ENCODE measurements at places on chromosomes 1 and 21.

DNA sequence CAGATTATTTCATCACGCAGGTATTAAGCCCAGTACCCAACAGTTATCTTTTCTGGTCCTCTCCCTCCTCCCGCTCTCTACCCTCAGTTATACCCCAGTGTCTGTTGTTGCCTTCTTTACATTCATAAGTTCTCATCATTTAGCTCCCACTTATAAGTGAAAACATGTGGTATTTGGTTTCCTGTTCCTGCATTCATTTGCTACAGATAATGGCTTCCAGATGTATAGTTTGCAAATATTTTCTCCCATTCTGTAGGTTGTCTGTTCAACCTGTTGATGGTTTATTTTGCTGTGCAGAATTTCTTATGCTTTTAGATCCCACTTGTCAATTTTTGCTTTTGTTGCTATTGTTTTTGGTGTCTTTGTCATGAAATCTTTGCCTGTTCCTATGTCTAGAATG, 21.1 kb upstream of the KCNH1 start:
- no peak for DNase-seq

- no peak for DNase-seq
These were observed 313.1 kb downstream of the PTBP2 start for GRCh38 chr1:97034651-97035050.

GRCh38 chr1:48062353-48062752, 65.2 kb upstream of the TRABD2B start:
- no peak for DNase-seq

- no peak for DNase-seq
These were observed 77.8 kb downstream of the TNR start for GRCh38 chr1:175665616-175666015.

DNA sequence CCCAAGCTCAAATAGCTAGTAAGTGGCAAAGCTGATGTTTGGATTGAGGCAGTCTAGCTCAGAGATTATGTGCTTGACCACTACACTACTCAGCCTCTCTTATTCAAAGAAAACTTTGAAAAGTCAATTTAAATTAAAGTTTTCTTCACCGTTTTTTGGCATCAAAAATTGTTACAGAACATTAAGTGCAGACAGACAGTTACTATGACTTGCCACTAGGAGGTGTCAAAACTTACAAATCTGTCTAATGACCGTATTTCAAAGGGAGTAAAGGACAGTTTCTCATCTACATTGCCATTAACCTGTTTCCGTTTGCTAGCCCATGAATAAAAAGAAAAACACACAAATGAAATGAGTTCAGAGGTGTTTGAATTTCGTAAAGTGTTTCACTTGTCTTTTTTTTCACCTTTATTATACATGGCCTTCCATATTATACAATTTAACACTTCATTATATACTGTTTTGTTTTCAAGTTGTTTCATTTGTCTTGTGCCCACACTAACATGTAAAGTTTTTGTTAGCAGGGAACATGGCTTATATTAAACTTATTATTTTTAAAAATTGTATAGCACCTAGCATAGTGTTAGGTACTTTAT, 57.4 kb upstream of the MTF2 start:
- DNase-seq, result peak; percentile 50

DNA sequence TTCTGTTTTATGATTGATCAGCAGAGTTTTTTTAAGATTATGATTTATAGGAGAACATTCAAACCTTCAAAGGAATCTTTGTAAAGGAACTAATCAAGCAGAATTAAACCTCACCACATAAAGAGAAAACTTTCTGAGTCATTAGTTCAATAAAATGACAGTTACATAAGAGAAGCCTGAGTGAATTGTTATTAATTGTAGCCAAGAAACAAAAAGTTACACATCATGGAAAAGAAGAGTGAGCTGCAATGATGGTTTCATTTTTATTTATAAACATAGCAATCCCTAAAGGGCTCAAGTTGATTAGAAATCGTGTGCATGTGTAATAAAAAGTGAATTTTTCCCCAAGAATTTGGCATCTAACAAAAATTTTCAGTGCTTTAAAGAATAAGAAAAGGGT, 731.4 kb downstream of the LTN1 start:
- DNase-seq, result no peak

GRCh38 chr1:203038217-203038741, 12.0 kb downstream of the PPFIA4 start:
- DNase-seq, result peak; percentile 65

DNA sequence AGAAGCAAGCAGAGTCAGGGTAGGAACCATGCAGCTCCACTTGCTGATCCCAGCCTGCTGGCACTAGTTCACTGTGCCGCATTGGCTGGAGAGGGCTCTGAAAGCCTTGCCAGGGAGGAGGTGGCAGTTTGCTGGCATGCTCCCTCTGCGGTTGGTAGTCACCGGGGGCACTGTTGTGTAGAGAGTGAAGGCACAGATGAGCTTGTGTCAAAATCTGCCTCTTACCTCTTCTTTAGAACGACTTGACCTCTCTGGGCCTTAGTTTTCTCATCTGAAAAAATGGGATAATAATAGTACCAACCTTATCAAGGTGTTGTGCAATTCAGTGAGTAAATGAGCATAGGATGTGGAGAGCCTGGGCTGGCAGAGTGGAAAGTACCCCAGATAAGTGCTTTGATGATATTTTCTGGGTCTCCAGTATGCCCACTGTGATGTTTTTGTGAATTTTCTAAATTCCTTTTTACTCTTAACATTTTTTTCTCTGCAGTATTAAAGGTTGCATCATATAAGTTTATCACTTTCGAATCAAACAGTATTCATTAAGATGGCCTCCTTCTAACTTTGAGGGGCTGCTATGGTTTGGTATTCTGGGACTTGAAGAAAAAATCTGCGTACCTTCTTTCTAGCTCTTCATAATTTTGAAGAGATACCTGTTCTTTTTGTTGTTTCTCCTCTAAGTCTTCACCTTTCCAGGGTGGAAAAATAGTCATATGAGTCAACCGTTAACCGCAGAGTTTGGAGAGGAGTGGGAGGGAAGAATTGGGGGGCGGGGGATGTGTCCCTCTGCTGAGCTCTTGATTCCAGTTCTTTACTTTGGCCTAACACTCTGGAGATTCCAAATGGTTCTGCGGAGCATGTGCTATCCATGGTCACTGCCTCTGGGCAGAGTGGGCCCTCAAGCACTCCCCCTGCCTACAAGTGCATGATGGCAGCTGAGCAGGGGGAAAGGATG, 26.8 kb downstream of the SZRD1 start:
- no peak for DNase-seq

- DNase-seq, result peak; percentile 68
These were observed 156.5 kb downstream of the HLX start for GRCh38 chr1:221035662-221036153.

DNA sequence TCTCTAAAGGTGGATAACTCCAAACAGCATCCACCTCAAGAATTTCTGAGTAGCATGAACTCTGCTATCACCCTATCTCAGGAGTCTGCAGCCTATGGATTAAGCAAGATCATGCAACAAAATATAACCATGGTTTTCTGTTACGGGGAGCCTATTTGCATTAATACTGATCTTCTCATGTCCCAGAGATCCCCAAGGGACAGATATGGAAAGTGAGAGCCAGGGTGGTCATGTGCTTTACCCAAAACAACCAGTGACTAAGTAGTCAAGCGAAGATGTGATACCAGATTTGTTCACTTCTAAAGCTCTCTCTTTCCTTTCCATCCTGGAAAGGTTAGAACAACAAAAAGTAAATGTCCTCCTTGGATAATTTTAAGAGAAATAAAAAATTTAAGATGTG, 125.1 kb downstream of the PRRX1 start:
- DNase-seq, result no peak

DNA sequence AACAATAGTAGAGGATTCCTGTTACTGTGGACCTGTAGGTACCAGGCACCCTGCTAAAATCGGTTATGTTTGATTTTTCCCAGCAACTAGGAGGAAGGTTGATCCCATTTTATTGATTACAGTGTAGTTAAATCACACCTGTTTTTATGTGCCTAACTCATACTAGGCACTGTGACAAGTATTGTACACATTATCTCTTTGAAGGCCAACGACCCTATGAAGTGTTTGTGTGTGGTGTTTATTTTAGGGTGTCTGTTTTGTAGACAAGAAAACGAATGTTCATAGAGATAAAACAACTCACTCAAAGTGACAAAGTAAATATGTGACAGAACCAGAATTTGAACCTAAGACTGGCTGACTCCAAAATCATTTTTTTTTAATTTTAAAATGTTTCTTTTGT, 49.5 kb downstream of the FGGY start:
- DNase-seq, result no peak

GRCh38 chr1:226029093-226029496, 30.0 kb upstream of the SDE2 start:
- DNase-seq, result peak; percentile 79

DNA sequence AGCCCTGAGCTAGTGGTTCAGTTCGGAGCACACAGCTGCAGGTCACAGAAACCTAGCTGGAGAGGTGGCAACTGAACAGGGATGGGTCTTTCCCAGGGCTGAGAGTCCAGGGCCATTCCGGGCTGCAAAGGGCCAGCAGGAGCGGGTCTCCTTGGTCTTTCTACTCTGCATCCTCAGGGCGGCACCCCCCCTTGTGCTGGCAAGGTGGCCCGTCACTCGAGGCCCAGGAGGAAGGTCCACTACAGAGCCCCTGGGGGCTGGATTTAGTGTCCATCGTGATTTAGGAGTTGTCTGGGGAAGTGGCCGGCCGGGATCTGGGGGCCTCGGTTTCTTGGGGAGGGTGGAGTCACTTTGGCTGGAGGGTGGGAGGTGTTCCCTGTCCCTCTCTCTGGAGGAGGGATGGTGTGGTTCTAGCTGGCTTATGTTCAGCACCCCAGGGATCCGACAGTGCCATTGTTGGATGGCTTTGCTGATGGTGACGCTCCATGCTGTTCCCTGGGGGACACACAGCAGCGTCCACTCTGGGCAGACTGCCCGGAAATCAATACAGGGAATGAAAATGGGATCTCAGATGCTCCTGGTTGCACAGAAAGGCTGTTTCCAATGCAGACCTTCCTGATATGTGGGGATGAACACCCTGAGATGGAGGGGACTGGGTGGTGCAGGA, 64.4 kb downstream of the UMODL1 start:
- DNase-seq, result no peak

- DNase-seq, result no peak
These were observed 18.8 kb downstream of the DHDDS start for GRCh38 chr1:26450908-26451307.

DNA sequence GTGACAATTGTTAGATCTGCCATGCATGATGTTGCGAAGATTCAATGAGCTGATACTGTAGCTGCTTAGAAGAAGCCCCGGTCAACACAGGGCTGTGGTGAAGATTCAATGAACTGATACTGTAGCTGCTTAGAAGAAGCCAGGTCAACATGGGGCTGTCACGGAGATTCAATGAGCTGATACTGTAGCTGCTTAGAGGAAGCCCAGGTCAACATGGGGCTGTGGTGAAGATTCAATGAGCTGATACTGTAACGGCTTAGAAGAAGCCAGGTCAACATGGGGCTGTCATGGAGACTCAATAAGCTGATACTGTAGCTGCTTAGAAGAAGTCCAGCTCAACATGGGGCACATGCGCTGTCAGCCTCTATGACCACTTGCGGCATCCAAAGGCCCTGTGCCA, 18.8 kb upstream of the BACE2 start:
- no peak for DNase-seq

GRCh38 chr1:243943671-243944428, 93.8 kb upstream of the AKT3 start:
- DNase-seq, result no peak

DNA sequence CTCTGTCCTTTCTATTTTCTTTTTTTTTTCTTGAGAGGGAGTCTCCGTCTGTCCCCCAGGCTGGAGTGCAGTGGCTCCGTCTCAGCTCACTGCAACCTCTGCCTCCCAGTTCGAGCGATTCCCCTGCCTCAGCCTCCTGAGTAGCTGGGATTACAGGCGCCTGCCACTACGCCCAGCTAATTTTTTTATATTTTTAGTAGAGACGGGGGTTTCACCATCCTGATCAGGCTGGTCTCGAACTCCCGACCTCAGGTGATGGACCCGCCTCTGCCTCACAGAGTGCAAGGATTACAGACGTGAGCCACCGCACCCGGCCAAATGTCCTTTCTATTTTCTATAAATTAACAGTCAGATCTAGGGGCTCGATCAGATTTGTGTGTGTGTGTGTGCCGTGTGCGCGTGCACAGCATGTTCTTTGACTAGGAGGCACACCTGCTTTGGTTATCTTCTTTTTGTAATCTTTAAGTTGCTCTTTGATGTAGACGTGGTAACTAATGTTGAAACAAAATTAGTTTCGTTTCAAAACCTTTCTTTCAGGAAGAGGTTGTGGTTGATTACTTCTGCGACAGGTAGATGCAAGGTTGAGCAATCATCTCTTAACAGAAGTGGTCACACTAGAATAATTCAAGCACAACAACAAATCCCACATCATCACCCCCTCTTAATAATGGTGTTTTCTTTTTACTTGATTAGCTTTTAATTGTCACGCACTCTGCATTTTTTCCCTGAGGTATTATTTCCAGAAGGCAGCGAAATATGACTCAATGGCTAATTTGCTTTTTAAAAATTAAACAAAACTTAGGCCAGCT, 779 bp upstream of the DEGS1 start:
- peak; percentile 12 for DNase-seq

- no peak for DNase-seq
These were observed 43.2 kb downstream of the YARS1 start for GRCh38 chr1:32773764-32774463.

GRCh38 chr1:14236097-14236496, 362.4 kb upstream of the KAZN start:
- DNase-seq, result no peak

GRCh38 chr1:38235705-38236104, 189.1 kb upstream of the POU3F1 start:
- no peak for DNase-seq

DNA sequence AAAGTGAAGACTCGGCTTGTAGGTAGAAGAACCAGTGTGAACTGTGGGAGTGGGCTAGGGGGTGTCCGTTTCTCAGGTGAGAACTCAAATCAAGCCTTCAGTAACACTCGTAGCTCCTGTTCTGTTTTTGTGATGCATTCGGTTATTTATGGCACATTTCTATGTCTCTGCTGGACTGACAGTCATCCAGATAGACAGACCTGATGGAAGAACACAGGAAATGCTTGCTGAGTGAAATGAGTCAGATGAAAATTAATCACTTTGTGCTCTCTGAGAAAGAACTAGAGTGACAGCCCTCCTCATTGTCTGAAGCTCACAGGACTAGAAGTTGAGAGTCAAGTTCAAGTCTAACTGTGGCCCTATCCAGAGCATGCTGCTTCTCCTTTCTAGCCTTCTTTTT, 360.1 kb upstream of the PLXNA2 start:
- DNase-seq, result no peak

DNA sequence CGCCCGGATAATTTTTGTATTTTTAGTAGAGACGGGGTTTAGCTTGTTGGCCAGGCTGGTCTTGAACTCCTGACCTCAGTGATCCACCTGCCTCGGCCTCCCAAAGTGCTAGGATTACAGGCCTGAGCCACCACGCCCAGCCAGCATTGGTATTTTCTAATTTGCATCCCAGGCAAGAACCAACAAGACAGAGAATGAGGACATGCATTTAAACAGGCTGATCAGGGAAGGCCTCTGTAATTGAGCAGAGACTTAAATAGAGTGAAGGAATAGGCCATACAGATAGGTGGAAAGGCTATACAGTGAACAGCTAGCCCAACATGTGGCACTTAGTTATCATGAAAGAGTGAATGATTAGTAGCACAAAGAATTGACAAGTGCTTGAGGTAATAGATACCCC, 230.4 kb downstream of the SLC35F3 start:
- DNase-seq, result no peak

- DNase-seq, result no peak
These were observed 74.3 kb downstream of the DDR2 start for GRCh38 chr1:162706606-162707005.

Measured in MV-4-11 (cell line).